ENCODE measurements at places on chromosomes 3 and 15. TPM values are rescaled to one million over a fixed set of nuclear protein-coding genes. Genes with fewer than 3 reads are reported as not detected.

GRCh38 chr3:151864423-151865101 is 8.9 kb upstream of the SUCNR1 start:
- no peak for DNase-seq

The HCN4 gene
- 0.10 TPM for total RNA-seq

The CLDN18 gene
- 0.11 TPM for total RNA-seq

GRCh38 chr15:28098360-28098765 is 752 bp downstream of the OCA2 start:
- DNase-seq: no peak

The LIPH gene
- 58.3 TPM for total RNA-seq

DNA sequence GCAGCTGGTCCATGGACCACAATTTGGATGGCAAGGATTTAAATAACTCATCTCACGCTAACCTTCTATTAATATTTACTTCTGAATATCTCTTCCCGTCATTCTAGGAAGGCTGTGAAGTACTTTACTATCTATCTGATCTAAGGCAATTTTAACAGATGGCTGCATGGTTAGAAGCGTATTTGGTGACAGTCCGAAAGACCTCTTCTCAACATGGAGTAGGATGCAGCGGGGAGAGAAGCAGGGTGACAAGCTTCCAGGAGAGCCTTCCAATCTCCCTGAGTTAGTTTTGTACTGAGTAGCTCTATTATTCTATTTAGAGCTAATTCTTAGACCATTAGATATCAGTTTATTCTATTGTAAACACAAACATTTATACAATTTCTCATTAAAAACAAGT is 309.4 kb downstream of the PLCL2 start:
- DNase-seq: no peak

The MEIS2 gene
- total RNA-seq: 1.7 TPM

DNA sequence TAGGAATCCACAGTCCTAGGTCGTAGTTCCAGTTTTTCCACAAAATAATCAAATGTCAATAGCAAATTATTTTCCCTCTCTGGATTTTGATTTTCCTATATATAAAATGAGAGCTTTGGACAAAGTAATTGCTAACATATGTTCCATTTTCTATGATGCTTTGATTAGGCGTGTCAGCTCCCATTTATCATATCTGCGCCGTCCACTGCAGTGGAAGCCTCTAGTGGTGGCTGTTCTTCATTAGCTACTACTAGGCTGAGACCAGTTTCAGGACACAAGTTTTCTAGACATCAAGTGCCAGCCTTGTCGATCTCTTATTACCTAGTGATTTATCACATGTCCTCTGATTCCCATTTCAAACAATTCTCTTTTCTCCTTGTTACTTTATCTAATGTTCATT is 271.5 kb downstream of the TUSC7 start:
- DNase-seq: no peak

The RAB6B gene
- total RNA-seq: 2.6 TPM
